IPS-NIHi11 (cell line): ENCODE measurements at places on chromosomes 5 and 9.

- DNase-seq = no peak
These were observed 1072.4 kb upstream of the CDH6 start for GRCh38 chr5:30121043-30121442.

GRCh38 chr9:70607329-70607728, 192.9 kb upstream of the KLF9 start:
- DNase-seq = no peak

DNA sequence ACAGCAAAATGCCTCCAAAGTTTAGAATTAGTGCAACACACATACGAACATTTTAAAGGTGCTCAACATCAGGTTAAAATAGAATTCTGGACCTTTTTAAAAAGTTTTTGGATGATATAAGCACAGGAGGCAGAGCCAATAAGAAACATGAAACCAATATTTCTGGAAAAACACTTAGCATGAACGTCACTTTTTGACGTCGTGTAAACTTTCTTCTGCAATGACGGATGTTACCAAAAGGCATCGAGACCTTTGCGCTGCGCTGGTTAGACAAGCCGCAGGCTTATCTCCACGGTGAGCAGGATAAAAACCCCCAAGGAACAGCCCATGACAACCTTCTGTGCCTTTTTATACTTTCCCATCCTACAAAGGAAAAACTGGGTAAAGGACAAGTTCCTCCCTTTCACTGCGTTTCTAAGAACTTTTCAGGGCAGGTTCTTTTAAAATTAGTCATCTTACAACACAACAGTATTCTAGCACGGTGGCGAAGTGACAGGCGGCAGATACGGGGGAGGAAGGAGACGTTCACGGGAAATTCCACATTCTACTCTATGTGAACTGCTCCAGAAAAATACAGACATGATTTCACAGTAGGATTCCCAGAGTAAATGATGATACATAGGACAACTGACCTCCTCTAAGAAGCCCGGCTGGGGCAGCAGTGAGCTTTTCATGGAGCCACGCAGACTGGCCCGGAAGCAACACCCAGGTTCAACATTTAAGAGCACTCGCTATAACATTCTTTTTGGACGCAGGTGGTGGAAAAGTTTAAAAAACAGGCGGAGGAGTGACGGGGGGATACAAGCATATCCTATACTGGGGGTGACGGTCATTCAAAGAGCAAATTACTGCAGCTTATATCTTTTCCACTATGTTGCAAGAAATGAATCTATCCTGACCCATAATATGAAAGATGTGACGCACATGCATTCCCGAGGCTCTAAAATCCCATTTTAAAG, 52.4 kb downstream of the USP20 start:
- no peak for DNase-seq

- no peak for DNase-seq
These were observed 6.1 kb downstream of the ZNF622 start for GRCh38 chr5:16459451-16459850.

GRCh38 chr5:36529142-36529541, 77.3 kb upstream of the SLC1A3 start:
- no peak for DNase-seq

GRCh38 chr9:95313010-95313498, 4.5 kb downstream of the FANCC start:
- peak; percentile 81 for DNase-seq

DNA sequence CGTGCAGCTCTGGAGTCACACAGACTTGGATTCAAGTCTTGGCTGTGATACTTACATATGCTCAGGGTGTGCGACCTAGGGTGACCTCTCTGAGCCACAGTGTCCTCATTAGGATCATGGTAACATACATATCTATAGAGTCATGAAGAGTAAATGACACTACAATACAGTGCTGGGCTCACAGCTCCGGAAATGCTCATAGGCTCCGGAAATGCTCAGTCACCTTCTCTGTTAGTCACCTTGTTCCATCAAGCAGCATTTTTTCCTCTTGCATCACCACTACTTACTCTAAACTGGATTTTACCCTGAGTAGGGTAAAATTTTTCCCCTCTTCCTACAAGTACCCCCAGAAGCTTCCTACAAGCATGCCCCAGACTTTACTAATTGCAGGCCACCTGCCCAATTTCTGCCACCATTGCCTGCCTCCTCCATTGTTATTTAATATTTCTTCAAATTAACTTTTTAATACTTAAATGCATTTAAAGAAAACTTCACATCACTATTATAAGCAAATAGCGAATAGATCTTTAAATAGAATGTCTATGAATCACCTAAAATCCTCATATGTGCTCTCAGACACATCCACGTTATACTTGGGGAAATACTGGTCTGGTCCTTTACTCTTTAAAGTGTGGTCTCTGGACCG, 147.6 kb upstream of the SPRY4 start:
- DNase-seq = no peak

DNA sequence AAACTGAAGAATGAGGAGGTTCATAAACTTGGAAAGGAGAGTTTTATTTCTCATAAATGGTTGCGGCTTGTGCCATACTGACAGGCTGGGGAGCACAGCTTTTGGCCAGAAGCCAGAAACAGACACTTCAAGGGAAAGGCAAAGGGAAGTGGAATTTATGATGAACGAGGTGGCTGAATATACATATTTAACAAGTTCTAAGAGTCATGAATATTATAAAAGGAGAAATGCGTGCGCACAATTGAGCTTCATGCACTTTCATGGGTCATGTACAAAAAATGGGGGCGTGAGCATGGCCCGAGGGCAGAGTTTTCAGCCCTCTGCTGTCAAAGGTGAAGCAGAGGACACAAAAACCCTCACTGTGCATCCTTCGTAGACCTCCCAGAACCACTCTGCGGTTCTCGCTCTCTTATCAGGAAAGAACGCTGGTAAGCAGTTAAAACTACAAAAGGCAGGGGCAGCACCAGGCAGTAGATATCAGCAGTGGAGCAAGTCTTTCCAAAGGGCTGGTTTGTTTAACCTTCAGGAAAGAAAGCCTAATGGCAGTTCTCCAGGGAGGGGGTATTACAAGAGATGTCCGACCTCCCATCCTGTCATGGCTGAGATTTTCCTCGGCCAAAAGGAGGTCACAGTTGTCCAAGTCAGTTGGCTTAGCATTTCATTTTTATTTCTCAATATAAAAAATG, 29.0 kb downstream of the AUH start:
- DNase-seq = no peak

GRCh38 chr5:90047113-90047512, 362.4 kb downstream of the CETN3 start:
- DNase-seq = no peak

- no peak for DNase-seq
These were observed 114.8 kb downstream of the TLE4 start for GRCh38 chr9:79686381-79687130.

DNA sequence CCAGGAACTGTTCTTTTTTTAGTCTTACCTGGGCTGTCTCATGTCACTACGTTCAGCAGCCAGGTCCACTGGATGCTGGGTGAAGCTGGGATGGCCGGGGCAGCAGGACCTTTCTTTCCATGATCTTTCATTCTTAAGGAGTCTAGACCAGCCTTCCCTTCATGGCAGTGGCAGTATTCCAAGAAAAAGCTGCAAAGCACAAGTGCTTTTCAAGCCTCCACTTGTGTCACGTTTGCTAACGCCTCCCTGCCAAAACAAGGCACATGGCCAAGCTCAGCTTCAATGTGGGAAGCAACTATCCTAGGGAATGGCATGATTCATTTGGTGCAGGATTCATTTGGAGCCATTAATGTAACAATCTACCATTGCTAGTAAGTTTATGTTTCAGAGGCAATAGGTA, 94.8 kb downstream of the RCL1 start:
- DNase-seq = no peak

- peak; percentile 98 for DNase-seq
These were observed at the start of gene SPTLC1 for GRCh38 chr9:92115071-92115858. TSS of gene SPTLC1 (minus strand) at chr9:92115413. CDS start at chr9:92115370, 43 bp downstream.

- no peak for DNase-seq
These were observed 966.5 kb upstream of the DMAC1 start for GRCh38 chr9:8766096-8766495.

DNA sequence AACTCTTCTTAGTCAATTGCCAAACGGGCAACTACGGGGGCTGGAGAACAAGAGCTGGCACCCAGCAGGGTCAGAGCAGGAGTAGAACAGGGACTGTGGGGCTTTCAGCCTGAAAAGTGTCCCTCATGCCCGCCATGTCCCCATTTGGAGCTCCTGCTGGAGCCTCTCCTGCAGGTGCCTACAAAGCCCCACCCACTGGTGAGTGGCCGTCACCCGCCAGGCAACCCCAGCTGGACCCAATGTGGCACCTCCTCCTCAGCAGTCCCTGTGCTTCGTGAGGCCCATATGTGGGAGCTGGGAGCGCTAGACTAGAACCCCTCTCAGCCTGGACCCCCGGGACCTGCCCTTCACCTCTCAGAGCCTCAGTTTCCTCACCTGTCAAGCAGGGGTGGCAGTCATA, 40.9 kb downstream of the VAV2 start:
- no peak for DNase-seq

DNA sequence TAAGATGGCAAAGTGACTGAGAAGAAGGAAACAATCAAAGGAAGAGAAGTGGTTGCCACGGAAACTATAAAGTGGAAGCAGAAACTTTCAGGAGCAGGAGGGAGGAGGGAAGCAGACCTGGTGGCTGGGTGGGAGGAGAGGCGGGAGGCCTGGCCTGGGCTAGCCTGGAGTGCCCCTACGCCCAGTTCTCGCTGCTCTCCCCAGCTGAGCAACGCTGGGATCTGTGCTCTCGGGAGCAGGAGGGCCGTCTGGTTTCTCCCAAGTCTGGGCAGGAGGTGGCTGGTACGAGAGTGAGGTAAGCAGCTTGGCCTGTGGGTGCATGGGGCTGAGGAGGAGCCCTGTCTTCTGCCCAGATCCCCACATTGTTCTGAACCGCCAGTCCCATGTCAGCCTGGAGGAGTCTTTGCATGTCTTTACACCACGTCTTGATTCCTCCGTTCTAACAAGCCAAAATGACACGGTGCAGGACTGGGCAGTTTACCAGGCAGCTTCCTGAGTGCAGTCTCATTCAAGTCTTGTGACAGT, 15.0 kb upstream of the DAB2IP start:
- DNase-seq = no peak

GRCh38 chr9:95857124-95857523, 18.4 kb upstream of the ERCC6L2 start:
- DNase-seq = no peak

DNA sequence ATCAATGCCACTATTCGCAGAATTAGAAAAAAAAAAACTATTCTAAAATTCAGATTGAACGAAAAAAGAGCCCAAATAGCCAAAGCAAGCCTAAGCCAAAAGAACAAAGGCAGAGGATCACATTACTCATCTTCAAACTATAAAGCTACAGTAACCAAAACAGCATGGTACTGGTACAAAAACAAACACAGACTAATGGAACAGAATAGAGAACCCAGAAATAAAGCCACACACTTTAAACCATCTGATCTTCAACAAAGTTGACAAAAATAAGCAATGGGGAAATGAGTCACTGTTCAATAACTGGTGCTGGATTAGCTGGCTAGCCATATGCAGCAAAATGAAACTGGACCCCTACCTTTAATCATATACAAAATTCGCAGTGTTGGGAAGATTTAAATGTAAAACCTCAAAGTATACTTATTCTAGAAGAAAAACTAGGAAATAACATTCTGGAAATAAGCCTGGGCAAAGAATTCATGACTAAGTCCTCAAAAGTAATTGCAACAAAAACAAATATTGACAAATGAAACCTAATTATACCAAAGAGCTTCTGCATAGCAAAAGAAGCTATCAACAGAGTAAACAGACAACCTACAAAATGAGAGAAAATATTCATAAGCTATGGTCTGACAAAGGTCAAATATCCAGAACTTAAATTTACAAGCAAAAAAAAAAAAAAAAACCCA, 153.7 kb downstream of the NDUFS4 start:
- no peak for DNase-seq

DNA sequence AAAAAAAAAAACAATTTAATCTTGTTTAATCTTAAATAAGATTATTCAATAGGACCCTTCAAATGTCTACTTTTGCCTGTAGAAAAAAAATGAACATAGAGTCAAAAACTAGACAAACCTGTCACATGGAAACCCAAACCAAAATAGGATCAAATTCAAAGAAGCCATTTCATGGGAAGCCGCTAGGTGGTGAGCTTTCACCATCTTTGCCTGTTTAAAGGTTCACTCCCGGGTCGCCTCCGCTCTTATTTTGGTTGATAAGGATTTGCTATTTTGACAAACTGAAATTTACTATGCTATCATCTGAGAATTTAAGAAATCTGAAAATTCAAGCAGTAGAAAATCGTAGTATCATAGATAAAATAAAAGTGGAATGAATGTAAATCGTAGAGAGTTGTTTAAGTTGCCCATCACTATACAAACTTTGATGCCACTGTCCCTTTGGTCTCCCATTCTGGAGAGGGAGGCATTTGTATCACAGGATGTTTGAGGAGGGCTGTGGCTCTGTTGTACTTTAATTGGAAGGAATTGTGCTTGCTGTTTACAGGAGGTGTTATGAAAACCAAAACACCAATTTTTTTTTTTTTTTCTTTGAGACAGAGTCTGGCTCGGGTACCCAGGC, 43.5 kb upstream of the DNAH5 start:
- peak; percentile 74 for DNase-seq

DNA sequence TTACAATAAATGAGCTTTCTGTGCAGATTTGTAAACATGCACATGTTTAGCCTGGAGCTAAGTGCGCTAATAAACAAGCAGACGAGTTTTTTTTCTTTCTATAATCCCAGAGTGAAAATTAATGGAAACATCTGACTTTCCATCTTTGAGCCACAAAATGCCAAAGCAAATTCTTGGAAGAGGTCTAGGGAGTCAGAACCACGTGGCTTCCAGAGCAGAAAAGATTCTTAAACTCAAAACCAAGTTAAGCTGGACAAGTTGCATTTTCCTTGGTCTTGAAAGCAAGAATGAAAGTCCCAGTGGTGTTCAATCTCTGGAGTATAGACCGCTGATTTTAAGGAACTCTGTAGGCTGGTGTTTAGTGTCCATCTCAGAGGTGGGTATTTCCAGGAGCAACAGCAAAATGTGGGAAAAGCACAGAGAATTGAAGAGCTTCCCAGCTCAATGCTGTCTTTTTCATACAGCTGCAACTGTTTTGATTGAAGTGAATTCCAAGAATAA, 71.4 kb downstream of the MYO10 start:
- no peak for DNase-seq

- DNase-seq = no peak
These were observed 98.8 kb downstream of the GCNT1 start for GRCh38 chr9:76557674-76558225.

GRCh38 chr5:55675119-55675518, 37.0 kb downstream of the SLC38A9 start:
- no peak for DNase-seq

DNA sequence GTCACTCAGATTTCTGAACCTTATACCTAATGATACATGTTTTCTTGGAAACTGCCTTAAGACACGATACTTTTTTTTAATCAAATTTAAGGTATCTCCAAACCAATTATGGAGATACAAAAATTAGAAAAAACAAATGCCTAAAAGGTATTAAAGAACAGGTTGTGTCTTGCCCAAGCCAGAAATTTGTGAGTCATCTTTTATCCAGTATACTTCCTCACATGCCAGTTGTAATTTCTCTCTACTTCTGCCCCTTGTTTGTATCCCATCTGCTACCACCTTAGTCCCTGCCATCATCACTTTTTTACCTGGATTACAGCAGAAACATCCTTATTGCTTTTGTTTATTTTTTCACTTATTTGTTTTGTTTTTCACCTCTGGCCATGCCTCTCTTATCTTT, 571.2 kb upstream of the DAB2 start:
- DNase-seq = no peak
